Foreskin keratinocyte (primary cell): ENCODE measurements at places on chromosomes 7 and 10.

DNA sequence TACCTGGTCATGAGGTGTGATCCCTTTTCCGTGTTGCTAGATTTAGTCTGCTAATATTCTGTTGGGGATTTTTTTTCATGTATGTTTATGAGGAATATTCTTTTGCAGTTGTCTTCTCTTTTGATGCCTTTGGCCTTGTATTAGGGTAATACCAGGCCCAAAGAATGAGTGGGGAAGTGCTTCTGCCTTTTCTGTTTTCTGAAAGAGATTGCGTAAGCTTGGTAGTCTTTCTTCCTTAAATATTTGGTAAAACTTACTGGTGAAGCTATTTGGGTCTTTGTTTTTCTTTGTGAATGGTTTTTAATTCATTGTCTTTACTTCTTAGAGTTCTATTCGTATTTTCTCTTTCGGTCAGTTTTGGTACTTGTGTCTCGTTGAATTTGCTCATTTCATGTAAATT is 51.1 kb downstream of the SHH start:
- DNase-seq, result no peak

DNA sequence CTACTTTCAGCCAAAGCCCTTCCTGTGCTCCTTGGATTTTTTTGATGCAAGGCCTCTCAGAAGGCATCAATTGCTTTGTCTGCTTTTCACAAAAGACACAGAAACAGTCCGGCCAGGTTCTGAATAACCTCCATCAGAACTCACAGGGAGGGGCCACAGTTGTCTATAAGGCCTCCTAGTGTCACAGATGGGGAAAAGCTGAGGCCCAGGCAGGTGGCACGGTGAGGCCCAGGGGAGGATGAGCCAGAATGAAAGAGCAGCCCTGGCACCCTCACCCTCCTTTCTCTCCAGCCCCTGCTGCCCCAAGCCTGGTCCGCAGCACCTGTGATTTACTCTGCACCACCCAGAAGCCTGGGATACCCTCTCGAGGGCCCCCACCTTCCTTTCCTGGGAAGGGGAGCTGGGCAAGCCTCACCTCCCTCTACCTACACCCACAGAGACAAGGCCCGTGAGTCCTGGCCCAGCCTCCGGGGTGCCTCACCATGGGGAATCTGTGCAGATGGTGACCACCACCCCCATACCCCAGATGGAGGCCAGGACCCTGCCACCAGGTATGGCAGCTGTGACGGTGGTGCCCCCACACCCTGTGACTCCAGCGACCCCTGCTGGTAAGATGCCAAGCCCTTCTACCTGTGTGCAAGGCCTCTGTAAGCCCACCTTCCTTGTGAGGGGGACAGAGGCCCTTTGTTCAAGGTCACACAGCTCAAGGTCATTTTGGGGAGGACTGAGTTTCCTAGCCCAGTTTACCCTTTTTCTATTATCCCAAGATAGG is 26.2 kb upstream of the ZNF467 start:
- no peak for DNase-seq

- DNase-seq, result no peak
These were observed 248.1 kb downstream of the KIF20B start for GRCh38 chr10:89949496-89949895.

GRCh38 chr10:50604049-50604640 is 19.6 kb downstream of the SGMS1 start:
- no peak for DNase-seq

- DNase-seq, result peak; percentile 9
These were observed 382.5 kb upstream of the KIAA1217 start for GRCh38 chr10:23826421-23826820.

- no peak for DNase-seq
These were observed 111.1 kb downstream of the MDFIC start for GRCh38 chr7:115032715-115033703.
